Temporal lobe (tissue), 4 donors: ENCODE measurements at places on chromosomes 2 and 18. TPM values are rescaled to one million over a fixed set of nuclear protein-coding genes. Genes with fewer than 3 reads are reported as not detected.

PDK1 gene
- 6.9 TPM for total RNA-seq

FBXO36 gene
- total RNA-seq: 3.9 TPM

CTNNA2 gene
- total RNA-seq: 122 TPM

SF3B1 gene
- total RNA-seq: 224 TPM

CRACDL gene
- total RNA-seq: 1.2 TPM

TGFA gene
- total RNA-seq: 3.7 TPM

CBLN2 gene
- total RNA-seq: 219 TPM

CYP26B1 gene
- 3.7 TPM for total RNA-seq
